ENCODE measurements at places on chromosomes 4 and X.

- H3K27ac ChIP-seq, result no peak overlapping the region
- H3K4me3 ChIP-seq, result no peak overlapping the region
- ATAC-seq, result no peak
- no peaks in the 10 kb centered on the region for H3K4me1 ChIP-seq
- no peaks in the 10 kb centered on the region for H3K36me3 ChIP-seq
- H3K27me3 ChIP-seq, result no peaks in the 10 kb centered on the region
Observed at GRCh38 chr4:164904941-164905340, 28.0 kb downstream of the APELA start.

- H3K36me3 ChIP-seq, result no peaks in the 10 kb centered on the region
- H3K4me1 ChIP-seq, result peaks cover 12% of the 10 kb centered on the region
- H3K4me3 ChIP-seq, result no peak overlapping the region
- H3K27ac ChIP-seq, result no peak overlapping the region
- H3K27me3 ChIP-seq, result no peaks in the 10 kb centered on the region
Observed at GRCh38 chrX:77088233-77088632, 359.0 kb upstream of the FGF16 start.

DNA sequence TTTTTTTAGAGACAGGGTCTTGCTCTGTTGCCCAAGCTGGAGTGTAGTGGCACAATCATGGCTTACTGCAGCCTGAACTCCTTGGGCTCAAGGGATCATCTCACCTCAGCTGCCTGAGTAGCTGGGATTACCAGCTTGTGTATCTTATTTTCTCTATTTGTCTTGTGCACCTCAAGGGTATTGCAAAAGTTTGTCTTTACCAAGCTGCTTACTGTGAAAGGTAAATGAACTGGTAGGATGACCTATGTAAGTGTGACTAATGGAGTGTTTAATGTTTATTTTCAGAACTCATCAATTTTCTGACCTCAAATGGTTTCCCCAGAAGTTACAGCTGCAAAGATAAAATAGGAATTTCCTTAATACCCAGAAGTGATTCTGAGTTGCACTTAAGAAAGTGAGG lies 5.3 kb upstream of the FGA start:
- ATAC-seq, result no peak
- peaks cover 2% of the 10 kb centered on the region for H3K27me3 ChIP-seq
- no peak overlapping the region for H3K4me3 ChIP-seq
- H3K27ac ChIP-seq, result no peak overlapping the region
- no peaks in the 10 kb centered on the region for H3K36me3 ChIP-seq
- H3K4me1 ChIP-seq, result no peaks in the 10 kb centered on the region

- ATAC-seq, result no peak
- H3K36me3 ChIP-seq, result no peaks in the 10 kb centered on the region
- H3K27ac ChIP-seq, result no peak overlapping the region
Observed at GRCh38 chr4:159413306-159413943, 310.5 kb downstream of the RAPGEF2 start.

DNA sequence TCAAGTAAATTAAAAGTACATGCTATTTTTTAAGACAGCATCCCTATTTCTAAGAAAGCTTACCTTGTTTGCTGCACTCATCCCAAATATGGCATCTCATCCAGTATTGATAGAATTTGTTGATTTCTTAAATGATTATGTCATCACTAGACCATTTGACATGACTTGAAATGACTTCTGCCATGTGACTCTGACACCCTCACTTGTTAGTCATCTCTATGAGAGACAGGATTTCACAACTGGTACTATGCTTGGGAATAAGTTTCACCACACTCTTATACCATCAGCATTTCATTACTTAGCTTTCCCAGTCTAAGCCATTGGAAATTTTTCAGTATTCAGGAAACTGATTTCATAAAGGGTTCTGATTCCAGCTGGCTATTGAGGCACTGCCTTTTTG lies 55.3 kb downstream of the TMPRSS11F start:
- H3K27me3 ChIP-seq, result no peaks in the 10 kb centered on the region
- no peak overlapping the region for H3K4me3 ChIP-seq
- no peak overlapping the region for H3K27ac ChIP-seq
- ATAC-seq, result peak; percentile 70
- no peaks in the 10 kb centered on the region for H3K4me1 ChIP-seq

GRCh38 chr4:1246901-1247863 lies 1.7 kb downstream of the CTBP1 start:
- H3K36me3 ChIP-seq, result no peaks in the 10 kb centered on the region
- H3K27me3 ChIP-seq, result no peaks in the 10 kb centered on the region
- ATAC-seq, result no peak
- peaks cover 9% of the 10 kb centered on the region for H3K4me1 ChIP-seq
- H3K4me3 ChIP-seq, result peak overlapping the region; percentile 59
